GM04504 (cell line): ENCODE measurements at places on chromosomes 1 and 21.

GRCh38 chr1:116491700-116492357 is 79.0 kb downstream of the CD58 start:
- no peak for DNase-seq

DNA sequence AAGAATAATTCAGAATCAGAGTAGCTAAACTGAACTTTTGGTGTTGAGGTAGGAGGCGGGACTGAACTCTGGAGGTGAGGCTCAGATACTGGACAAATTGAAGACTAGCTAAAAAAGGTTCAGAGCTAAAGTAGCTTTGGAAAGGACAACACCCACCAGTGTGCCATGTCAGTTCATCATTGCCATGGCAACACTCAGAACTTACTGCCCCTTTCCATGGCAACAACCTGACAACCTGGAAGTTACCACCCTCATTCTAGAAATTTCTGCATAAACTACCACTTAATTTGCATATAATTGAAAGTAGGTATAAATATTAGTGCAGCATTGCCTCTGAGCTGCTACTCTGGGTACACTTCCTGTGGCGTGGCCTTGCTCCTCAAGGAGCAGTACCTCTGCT is 30.3 kb upstream of the POGK start:
- no peak for DNase-seq

DNA sequence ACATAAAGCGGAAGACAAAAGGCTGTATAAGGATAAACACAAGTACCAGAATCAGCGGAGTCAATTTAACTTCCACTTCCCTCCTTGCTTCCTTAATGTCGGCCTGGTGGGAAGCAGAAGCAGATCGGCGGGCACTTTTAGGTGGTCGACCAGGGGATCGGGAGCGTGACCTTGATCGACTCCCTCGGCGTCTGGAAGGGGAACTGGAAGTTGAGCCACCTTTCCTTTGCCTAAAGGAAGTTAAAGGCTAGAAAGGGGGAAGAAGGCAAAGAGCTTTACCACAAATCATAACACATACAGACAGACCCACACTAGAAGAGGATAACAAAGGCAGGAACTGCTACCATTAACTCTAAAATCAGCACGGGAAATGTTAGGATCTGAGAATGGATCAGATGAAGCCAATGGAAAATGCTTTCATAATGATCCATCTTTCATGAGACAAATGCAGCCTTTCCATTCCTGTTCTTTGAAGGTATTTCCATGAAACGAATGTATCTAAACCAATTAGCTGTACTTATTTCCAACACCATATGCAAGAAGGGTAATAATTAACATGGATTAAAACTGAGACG is 5.7 kb downstream of the LBR start:
- DNase-seq, result no peak

GRCh38 chr1:234878288-234878687 is 250.3 kb downstream of the TOMM20 start:
- DNase-seq, result no peak

GRCh38 chr1:100834777-100835660 is 59.6 kb downstream of the EXTL2 start:
- DNase-seq, result no peak

DNA sequence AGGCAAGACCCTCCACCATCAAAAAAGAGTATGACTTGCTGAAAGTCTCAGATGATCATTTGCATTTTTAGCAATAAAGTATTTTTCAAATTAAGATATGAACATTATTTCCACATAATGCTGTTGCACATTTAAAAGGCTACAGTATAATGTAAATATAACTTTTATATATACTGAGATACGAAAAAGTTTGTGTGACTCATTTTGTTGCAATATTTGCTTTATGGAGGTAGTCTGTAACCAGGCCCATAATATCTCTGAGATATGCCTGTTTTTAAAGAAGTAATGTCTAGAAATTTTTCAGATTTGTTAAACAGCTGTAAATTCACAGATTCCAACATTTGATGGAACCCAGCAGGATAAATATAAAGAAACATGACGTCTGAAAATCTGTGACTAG is 86.7 kb downstream of the MAN1A2 start:
- DNase-seq, result no peak

GRCh38 chr1:200152336-200152735 is 124.8 kb downstream of the NR5A2 start:
- DNase-seq, result no peak

- DNase-seq, result no peak
Measured at GRCh38 chr21:41186755-41187536, 19.0 kb downstream of the BACE2 start.

- DNase-seq, result no peak
Measured at GRCh38 chr1:60765204-60765603, 317.2 kb upstream of the NFIA start.

- no peak for DNase-seq
Measured at GRCh38 chr1:106063510-106063909, 993.0 kb upstream of the PRMT6 start.

GRCh38 chr1:56973923-56974742 is 8.3 kb upstream of the C8B start:
- DNase-seq, result no peak

DNA sequence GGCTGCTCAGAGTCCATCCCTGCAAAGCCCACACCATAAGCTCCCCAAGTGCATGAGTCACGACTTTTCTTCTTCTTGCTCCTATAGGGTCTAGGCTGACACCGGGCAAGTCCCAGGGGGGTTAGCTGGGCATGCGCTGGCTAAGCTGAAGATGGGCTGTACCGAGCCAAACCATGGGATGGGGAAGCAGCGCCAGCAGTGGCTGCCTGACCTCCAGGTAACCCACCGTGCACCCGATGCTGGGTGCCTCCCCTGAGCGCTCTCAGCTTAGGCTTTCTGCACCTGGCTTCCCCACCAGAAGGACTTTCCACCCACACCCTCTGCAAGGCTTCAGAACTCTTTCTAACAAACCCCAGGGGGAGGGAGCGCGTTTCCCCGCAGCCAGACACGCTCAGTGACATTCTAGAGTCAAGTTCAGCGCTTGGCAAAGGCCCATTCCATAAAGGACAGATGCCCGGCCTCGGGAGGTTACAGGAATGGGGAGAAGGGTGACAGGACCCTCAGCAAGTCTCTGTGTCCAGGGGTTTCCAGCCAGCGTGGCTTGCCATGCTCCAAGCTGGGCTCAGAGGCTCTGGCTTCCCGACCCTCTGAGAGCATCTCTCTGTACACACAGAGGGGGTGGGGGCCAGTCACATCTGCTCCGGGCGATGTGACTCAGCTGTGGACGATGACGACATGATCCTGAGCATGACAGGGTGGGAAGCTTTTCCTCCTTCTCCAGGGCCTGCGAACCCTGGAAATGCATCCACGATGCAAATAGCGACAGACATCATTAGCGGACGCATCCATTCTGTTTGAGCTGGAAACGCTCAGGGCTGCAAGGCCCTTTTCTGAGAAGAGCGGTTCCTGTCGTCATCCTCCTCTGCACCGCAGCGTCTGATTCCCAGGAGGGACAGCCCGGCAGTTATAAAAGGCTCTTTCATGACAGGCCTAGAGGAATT is 107.8 kb downstream of the SIK1 start:
- DNase-seq, result peak; percentile 47

DNA sequence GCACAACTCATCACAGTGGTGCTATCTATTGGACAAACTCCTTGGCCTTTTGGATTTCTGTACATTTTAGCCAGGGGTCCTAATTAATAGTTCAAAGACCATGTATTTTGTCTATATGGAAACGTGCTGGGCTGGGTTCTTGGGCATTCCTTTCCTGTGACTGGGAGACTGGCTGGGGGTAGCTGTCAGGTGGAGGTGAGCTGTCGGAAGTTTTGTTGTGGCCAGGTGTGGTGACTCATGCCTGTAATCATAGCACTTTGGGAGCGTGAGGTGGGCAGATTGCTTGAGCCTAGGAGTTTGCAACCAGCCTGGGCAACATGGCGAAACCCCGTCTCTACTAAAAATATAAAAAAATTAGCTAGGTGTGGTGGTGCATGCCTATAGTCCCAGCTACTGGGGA is 392.4 kb downstream of the RPS6KC1 start:
- DNase-seq, result no peak

DNA sequence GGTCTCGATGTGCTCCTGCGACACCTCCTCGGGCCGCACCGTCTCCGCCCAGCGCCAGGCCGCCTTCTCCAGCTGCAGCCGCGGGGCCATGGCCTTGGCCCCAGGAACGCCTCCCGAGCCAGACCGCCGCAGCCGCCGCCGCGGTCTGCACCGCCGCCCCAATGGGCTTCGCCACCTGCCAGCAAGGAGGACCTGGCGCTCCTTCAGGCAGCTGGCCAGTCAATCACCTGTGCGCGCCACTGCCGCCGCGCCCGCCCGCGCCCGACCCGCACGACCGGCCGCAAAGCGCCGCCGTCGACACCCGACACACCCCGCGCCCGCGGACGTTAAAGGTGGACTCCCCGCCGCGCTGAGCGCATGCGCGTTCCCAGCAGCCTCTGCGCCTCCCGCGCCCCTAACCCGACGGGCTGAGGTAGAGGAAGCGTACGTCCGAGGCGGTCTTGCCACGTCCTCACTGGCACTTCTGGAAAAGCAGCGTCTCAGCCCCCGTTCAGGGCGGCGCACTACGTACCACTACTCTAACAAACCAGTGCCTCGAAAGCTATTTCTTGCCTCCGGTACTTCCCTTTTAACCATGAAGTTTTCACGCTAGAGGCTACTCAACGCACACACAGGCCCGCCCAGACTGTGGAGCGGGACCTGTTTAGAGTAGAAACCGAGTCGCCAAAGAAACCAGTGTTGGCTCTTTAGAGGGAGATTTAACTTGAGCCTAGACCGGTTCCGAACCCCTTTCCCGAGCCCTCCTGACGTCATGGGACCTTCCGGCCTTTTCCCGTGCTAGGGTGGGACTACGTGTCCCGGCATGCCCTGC is at the start of gene USP48:
Gene USP48, minus strand, starts transcription at position 282 of the 811 bp plus-strand sequence. Its CDS starts 192 bp downstream, at position 90.
- peak; percentile 89 for DNase-seq

DNA sequence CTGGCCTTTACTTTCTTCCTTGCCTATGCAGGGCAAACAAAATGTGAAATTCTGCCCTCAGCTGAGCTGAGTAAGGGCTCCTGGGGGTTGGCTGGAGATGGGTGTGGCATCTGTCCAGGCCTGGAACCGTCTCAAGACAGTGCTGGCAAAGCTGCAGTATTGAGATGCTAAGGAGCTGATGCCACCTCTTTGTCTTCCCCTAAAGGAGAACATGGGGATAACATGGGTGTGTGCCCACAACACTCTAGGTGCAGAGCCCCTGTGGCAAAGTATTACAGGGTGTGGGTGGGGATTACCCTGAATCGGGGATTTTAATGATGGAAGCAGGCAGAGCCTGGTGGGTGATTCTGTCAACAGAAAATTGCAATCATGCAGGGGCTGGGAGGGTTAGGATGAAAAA is 2.5 kb upstream of the ST3GAL3 start:
- peak; percentile 37 for DNase-seq

DNA sequence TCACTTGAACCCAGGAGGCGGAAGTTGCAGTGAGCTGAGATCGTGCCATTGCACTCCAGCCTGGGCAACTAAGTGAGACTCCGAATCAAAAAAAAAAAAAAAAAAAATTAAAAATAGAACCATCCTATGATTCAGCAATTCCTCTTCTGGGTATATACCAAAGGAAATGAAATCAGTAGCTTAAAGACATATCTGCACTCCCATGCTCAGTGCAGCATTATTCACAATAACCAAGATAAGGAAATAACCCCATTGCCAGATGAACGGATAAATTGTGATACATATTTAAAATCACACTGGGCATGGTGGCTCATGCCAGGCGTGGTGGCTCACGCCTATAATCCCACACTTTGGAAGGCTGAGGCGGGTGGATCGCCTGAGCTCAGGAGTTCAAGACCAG is 23.8 kb downstream of the ALDH9A1 start:
- no peak for DNase-seq

DNA sequence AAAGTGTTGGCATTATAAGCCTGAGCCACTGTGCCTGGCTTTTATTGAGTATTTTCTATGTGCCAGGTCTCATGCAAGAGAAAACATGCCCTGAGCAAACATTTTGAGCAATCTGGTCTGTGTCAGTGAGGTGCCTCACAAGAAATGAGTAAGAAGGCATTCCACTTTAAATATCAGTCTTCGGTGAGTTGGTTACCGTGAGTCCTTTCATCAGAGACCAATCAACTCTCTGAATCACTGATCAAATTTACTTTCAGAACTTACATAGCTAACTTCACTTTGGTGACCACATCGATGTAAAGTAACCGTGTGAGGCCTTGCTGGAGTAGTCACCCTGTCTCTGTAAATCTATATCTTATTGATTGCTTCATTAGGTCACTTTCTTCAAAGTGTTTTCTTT is 14.3 kb upstream of the DDX59 start:
- DNase-seq, result no peak

DNA sequence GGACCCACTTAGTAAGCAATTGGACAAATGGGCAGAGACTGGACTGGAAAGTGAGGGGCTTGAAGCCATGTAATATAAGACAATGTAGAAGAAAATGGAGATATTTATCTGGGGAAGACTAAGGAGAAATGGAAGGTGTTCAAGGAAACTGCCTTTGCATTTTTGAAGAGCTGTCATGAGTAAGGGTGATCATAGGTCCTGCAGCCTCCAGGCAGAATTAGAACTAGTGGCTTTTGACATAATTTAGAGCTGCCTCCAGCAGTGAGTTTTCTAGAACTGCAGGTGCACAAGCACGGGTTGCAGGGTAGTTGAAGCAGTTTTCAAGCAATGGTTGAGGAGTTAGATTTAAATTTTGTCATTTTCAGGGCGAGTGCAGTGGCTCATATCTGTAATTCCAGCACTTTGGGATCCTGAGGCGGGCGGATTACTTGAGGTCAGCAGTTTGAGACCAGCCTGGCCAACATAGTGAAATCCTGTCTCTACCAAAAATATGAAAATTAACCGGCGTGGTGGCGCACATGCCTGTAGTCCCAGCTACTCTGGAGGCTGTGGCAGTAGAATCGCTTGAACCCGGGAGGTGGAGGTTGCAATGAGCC is 3.7 kb upstream of the CDC14A start:
- no peak for DNase-seq

DNA sequence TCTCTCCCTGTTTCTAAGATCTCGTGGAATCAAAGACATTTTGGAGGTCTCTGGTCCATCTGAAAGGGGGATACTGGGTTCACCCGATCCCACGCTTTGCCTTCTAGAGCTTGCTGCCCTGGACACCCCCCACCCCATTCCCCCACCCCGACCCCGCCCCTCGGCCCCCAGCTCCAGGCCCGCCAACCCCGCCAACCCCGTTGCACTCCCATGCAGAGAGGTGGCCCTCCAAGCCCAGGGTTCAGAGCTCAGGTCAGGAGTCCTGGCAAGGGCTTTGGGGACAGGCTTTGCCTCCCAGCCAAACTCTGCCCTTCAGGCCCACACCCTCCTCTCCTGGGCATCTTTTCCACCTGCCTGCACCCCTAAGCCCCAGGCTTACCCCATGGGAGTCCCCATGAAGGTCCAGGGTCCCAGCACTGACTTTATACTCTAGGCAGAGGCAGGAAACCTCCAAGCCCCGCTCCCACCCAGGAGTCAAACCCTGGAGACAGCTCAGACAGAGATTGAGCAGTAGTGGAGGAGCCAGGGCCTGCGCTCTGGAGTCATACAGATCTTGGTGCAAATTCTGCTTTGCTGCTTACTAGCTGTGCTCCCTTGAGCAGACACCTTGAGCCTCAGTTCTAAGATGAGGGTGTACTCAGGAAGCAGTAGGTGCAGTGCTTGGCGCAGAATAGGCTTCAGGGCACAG is 155.9 kb downstream of the FOXD2 start:
- DNase-seq, result no peak
